ENCODE measurements at places on chromosomes 7 and 10.
A peak's percentile ranks its signal among the peaks of the same experiment; 100 is the strongest.

GRCh38 chr10:13567030-13567429 is 19.7 kb upstream of the PRPF18 start:
- no peak for DNase-seq

DNA sequence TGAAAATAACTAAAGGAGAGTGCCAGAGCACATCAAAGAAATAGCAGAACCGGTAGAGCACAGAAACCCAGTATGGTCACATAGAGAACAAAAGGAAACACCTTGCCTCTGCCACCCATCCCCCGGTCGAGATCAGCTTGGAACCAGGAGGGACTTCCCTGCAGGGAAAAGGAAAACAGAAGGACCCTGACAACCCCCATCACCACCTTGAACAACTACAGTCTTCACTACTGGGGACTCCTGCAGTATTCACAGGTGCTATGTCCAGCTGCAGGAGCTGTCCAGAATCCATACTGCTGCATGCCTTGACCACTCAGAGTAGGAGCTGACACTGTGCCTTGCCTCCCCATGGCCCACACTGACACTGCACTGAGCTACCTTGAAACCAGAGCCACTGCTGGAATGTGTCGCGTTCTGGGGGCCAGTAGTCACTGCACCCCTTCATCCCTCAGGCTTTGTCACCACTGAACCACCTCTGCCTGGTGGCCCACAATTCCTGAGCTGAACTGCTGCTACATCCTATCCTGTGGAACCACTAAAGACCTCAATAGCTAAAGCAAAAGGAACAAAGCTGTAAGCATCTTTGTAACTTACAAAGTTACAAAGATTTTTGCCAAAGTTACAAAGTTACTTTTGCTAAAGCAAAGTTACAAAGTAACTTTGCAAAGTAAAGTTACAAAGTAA is 66.8 kb downstream of the TRIL start:
- no peak for DNase-seq

DNA sequence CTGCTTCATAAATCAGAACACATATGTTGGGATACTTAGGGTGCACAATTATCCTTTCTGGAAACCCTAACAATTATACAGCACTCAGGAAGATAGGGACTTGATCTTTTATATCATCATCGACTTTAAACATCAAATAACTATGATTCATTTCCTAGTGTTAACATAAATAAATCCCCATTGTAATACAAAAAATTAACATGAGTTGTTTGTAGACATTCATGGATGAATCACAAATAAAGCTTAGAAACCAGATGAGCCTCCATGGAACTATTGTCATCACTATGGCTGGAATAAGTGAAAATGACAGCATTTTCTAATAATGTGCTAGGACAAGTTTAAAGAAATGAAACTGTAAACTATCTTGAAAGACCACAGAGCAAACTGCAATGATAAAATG is 821.7 kb downstream of the GATA3 start:
- DNase-seq: no peak

DNA sequence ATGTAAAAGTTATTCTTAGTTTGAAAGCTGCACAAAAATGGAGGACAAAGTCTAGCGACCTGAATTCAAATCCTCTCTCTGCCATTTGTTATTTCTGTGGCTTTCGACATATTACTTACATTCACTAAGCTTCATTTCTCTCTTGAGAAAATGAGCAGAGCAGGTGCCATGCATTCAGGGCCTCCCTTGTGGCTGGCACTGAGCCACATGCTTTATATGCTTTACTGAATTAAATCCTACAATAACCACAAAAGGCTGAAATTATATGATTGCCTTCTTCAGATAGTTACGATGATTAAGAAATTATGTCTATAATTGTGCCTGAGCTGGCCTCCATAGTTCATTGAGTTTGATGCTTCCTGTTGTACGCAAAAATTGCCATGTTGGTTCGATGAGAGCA is 98.7 kb downstream of the NPSR1 start:
- no peak for DNase-seq

GRCh38 chr10:98257961-98258360 is 10.0 kb downstream of the LOXL4 start:
- DNase-seq: no peak

GRCh38 chr7:115060095-115060870 is 138.4 kb downstream of the MDFIC start:
- DNase-seq: no peak

GRCh38 chr10:14414901-14415300 is 84.2 kb upstream of the FRMD4A start:
- DNase-seq: peak; percentile 4

- DNase-seq: no peak
Measured at GRCh38 chr7:127674361-127674760, 22.4 kb downstream of the SND1 start.

DNA sequence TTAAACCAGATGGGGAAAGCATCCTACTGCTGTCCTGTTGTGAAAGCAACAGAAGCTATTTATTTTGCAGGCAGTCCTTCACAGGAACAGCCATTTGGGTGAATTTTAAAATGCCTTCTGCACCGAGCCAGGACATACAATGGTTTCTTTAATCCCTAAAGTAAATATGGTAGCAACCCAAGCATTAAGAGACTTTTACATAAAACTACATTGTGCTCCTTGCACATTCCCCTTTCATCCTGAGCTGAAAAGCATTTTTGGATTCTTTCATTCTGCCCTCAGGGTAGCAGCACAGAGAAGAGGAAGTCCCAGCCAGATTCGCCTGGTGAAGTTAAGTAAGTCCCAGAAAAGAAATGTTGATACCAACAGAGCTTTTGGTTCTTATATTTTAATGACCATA is 84.0 kb upstream of the FAM3C start:
- no peak for DNase-seq

GRCh38 chr7:77910124-77910523 is 111.6 kb downstream of the PHTF2 start:
- no peak for DNase-seq

- DNase-seq: peak; percentile 59
Measured at GRCh38 chr7:26398756-26399509, 107.3 kb downstream of the SNX10 start.

DNA sequence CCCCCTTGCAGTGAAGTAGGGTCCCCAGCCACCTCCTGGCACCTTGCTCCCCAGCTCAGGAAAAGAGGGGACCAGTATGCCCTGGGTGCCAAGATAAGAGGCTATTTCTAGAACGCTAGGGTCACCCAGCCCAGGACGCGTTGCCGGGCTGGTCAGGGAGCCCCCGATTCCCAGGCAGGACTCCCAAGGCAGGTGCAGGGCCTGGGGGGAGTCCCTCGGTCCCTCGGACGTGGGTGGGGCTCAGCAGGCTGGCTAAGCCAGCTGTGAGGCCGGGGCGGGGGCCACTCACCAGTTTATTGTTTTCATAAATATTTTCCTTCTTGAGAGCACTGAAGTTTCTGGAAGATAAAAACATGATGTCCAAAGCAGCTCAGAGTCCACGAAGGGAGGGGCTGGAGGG is 9.3 kb downstream of the MICALL2 start:
- DNase-seq: no peak

- peak; percentile 60 for DNase-seq
Measured at GRCh38 chr7:112422842-112423496, 27.3 kb upstream of the IFRD1 start.

- DNase-seq: no peak
Measured at GRCh38 chr7:95220328-95220727, 104.0 kb downstream of the PON1 start.

GRCh38 chr10:69639291-69640195 is 9.5 kb downstream of the FAM241B start:
- peak; percentile 87 for DNase-seq
